ENCODE measurements at places on chromosomes 2 and 18.

GRCh38 chr2:38700881-38701458 lies 35.1 kb downstream of the GALM start:
- no peak for DNase-seq

GRCh38 chr2:7913974-7914373 lies 767.9 kb upstream of the ID2 start:
- no peak for DNase-seq

DNA sequence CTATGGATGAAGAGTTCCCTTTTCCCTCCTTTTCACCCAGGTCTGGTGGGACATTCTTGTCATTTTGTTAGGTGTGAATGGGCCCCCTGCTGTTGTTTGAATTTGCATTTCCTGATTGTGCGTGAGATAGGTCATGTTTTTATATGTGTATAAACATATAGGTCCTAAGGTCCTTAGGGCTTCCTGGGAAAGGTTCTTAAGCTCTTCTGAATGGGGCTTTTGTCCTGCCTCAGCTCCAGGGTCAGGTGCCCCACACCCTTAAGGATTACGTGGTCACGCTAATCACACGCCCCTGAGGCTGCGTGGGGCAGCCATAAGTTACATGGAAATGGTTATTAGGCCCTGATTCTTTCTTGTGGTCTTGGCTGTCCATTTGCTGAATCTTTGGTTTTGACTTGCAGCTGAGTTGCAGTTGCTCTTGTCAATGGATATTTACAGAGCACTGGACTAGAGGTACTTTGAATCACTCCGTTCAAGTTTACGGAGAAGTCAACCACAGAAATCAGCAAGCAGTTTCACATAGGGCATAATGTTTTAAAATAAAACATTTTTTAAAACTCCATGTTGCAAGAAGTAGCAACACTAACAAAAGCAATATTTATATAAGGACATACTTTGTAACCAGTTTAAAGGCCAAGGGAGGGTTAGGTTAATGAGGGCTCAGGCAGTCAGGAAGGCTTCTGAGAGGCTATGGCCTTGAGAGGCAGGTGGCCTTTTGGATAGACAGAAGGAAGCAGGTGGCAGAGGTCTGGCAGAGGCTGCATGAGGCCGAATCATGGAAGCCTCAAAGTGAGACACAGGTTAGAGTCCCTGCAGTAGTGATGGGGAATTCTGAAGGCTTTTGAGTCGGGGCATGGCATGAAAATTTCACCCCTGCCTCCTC lies 24.2 kb downstream of the LIPG start:
- no peak for DNase-seq

DNA sequence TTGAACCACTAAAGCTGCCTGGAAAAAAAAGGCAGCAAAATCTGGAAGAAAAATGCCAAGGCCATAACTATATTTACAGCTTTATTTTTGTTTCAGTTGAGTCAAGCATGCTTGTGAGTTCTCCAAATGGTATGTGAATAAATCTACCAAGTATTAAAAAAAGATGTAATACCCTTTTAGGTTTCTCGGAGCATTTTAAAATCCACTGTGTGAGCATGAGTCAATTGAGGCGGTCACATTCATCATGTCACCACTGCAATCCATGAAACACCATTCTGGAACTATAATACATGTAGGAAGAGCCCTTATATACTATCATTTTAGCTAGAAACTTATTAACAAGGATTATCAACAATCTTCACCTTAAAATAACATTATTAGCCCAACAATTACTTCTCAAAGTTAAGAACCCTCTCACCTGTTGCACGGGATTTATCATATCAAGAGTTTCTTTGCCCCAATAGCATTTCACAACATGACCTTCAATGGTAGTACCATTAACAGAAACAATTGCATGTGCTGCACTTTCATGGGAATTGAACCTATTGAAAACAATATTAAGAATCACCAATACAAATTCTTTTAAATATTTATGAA lies 24.2 kb upstream of the C2orf42 start:
- DNase-seq: no peak

DNA sequence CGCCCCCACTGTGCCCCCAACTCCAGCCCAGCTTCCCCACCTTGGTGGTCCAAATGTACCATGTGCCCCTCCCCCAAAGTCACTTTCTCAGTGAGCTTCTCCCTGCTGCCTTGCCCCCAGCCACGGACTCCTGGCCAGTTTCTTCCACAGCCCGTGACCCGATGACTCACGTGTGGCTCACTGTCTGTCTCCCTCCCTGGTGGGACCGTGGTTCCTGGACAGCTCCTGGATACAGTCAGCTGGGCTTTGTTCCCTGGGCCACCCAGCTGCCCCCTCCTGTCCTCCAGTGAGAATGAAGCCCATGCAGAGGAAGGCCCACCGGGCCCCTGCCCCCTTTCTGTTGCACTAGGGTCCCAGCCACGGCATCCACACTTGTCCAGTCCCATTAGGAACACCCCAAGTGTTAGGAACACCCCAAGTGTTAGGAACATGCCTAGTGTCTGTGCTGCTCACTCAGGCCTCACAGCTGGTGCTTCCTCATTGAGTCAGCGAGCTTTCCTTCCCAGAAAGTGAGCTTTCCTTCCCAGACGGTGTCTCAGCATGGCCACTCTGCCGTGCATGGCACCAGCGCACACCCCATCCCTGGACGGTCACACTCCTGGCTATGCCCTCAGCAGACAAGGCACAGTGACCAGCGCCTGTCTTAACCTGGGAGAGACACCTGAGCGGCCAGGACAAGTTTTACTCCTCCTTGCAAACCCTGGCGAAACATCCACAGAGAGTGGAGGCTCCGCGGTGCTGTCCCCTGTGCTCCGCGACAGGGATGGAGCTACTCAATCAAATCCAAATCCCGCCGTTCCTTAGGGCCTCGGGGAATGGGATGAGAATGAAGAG lies 44.8 kb upstream of the CTDP1 start:
- DNase-seq: no peak

DNA sequence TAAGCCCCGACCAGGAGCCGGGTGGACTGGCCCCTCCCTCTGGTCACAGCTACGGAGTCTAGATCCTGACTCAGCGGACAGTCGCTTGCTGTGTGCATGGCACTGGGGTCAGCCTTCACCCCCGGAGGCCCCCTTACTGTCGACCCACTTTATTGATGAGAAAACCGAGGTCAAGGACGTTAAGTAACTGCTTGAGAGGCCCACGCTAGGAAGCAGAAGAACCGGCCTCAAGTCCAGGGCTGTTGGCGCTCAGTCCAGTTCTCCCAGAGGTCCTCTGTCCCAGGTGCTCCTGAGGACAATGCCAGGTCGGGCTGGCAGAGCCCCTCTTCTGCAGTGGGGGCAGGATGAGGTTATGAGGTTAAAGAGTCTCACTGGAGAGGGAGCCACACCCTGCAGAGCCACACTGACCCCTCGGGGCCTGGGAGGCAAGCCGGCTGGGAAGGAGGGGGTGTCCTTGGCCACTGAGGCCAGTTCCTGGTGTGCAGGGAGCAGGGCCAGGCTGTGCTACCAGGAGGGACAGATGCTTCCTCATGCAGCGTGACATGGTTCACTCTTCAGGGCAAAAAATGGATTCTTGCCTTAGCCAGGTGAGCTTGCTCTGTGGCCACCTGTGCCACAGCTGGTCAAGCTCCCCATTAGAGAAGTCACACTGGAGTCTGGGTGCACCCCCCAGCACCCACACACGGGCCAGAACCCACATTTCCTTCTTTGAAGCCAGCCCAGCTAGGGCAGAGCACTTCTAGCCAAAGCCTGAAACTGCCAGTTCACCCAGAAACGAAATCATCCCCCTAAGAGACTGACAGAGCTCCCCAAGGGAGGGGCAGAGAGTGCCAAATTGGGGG lies 47.3 kb upstream of the HPCAL1 start:
- no peak for DNase-seq

DNA sequence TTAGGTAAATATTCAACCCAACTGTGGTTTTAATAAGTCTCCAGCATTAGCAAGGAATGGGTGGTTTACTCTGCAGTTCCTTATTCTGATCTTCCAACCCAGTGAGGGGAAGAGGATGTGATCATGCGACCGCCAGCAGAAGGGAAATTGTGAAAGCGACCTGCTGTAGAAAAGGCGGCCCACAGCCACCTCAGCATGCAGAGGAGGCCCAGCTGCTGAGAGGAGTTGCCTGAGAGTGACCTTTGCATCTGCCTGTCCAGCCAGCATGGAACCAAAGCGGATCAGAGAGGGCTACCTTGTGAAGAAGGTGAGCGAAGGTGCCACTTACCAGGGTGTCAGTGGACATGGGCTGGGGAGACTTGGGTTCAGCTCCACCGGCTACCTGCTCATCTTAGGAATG lies at the start of gene PLEK:
Gene PLEK, plus strand, starts transcription at position 196 of the 400 bp plus-strand sequence. Its CDS starts 70 bp downstream, at position 266.
- no peak for DNase-seq

DNA sequence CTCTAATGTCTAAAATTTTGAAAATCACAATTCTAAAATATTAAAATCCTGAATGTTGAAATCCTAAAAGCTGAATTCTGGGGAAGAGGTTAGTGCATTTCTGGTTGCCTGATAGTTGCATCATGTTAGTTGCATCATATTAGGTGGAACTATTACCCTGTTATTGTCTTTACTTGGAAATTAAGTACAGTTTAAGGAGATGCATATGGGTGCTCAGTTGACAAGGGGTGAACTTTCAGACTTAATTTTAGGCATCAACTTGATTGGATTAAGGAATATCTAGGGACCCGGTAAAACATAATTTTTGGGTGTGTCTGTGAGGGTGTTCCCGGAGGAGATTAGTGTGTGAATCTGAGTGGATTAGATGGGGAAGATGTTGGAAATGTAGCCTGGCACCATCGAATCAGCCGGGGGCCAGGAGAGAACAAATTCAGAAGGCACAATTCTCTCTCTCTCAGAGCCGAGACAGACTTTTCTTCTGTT lies 409.8 kb downstream of the PLCL1 start:
- no peak for DNase-seq

DNA sequence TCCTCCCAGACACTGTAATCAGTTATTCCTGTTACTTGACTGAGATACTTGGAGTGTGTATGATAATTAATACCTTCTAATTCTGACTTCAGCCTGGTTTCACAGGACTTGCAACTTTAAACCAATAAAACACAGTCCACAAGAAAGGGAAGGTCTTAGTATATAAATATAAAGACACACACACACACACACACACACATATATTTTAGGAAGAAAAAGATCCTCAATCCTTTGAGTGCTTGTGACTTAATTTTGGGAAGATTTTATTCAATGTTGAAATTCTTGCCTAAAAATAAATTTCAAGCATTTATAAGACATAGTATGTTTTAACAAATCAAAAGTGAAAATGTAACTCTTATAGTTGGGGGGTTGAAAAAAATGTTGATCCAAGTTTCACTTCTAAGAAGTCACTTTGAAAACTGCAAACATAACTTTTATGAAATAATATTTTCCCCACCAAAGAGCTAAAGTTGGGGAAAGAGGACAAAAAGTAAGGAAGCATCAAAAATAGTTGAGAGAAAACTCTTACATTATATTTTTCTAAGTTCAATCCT lies 824 bp upstream of the VPS54 start:
- no peak for DNase-seq

GRCh38 chr2:8132351-8132831 lies 549.5 kb upstream of the ID2 start:
- no peak for DNase-seq

GRCh38 chr2:55418512-55419232 lies 984 bp downstream of the CCDC88A start:
- DNase-seq: no peak

DNA sequence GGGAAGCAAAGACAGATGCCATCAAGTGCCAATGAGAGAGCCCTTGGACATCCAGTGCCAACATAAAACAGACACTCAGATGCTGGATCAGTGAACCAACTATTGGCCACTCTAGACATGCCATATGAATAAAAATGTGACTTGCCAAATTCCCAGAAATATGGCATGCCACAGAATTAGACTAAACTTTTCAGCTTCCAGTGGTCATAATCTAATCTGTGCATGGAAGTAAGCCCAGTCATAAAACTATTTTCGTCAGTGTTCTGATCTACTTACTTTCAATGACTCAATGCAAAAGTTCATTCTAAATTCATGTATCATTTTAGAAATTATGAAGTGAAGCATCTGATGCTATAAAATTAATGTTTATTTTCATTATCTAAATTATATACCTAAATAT lies 1506.2 kb upstream of the NXPH2 start:
- no peak for DNase-seq
